ENCODE measurements at places on chromosomes 4 and X.

- peak; percentile 33 for DNase-seq
Observed at GRCh38 chrX:102546828-102547493, 30.4 kb upstream of the TMSB15A start.

DNA sequence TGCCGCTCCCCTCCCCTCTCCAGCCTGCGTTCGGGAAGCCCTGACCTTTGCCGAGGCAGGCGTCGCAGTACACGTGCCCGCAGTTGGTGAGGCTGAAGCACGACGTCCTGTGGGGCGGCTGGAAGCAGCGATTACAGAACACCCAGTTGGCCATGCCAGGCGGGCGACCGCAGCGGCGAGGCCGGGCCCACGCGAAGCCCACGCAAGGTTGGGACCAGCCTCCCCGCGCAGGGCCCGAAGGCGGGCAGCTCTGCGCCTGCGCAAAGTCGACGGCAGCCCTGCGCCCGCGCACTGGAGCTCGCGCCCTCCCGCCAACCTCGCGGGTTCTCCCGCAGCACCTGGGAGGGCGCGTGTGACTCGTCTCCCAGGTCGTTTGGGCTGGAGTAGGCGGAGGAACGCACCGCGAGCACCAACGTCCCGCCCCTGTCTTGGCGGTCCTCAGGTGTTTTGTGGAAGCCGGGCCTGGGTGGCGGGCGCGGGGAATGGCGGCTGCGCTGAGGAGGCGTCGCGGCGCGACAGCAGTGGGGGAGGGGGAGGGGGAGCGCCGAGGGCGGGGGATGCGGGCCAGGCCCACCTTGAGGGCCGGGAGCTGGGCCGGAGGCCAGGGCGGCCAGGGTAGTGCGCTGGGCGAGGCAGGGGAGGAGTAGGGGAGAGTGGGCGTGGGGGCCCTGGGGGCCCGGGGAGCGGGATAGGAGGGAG, at the start of gene RNF212:
Gene RNF212 (minus strand): TSS at position 254 of the 699 bp plus-strand sequence. CDS start 100 bp downstream, at position 154.
- no peak for DNase-seq

GRCh38 chr4:120293341-120293740, 226.7 kb upstream of the MAD2L1 start:
- no peak for DNase-seq

- no peak for DNase-seq
Observed at GRCh38 chr4:109764789-109765402, 35.0 kb upstream of the PLA2G12A start.

- no peak for DNase-seq
Observed at GRCh38 chr4:29708473-29708872, 1011.7 kb upstream of the PCDH7 start.

GRCh38 chrX:136386826-136387225, 86.1 kb downstream of the ADGRG4 start:
- no peak for DNase-seq

GRCh38 chr4:33349376-33349775, 2629.2 kb downstream of the PCDH7 start:
- DNase-seq = peak; percentile 97

DNA sequence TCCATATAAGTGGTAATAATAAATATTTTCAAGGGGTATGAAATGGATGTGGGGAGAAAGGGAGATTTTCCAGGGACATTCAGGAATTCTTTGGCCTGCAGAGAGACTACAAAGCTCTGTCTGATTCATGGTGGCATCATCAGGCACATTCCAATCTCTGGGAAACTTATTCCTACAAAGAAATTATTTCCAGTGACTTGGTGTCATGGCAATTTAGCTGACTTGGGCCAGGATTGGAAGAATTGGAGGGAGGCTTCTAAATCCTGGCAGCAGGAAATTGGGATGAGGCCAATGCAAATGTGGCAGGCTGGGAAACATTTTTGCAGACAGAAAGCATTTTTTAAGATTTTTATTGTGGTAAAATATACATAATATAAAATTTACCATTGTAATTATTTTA, 204.6 kb downstream of the RTL9 start:
- DNase-seq = no peak

DNA sequence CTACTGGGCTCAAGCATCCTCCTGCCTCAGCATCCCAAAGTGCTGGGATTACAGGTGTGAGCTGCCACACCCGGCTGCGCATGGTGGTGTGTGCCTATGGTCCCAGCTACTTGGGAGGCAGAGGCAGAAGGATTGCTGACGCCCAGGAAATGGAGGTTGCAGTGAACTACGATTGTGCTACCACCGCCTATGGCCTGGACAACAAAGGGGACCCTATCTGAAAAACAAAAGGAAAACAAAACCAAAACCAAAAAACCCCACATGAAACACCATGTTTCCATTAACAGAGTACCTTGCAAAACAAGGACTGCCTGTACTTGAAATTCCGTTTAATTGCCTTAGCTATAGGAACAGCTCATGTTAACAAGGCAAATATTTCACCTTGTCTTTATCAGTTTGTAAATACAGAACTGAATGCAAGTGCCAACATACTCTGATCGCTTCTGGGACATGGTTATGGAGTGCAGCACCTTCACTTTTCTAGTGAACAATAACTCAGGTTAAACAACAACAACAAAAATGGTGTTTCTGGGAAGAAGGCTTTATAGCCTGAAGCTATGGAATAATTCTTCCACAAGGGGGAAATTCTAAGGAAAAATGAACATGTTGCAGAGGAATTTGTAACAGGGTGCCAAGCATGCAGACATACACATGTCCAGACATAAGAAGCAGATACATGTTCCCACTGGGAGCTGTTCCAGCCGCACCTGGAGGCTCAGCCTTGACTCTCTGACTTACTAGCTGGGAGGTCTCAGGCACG, 73.2 kb upstream of the STS start:
- no peak for DNase-seq
